ENCODE measurements at places on chromosomes 5 and 9.
A peak's percentile ranks its signal among the peaks of the same experiment; 100 is the strongest.

GRCh38 chr5:179257176-179257682 is 88.0 kb downstream of the ADAMTS2 start:
- DNase-seq: peak; percentile 83

DNA sequence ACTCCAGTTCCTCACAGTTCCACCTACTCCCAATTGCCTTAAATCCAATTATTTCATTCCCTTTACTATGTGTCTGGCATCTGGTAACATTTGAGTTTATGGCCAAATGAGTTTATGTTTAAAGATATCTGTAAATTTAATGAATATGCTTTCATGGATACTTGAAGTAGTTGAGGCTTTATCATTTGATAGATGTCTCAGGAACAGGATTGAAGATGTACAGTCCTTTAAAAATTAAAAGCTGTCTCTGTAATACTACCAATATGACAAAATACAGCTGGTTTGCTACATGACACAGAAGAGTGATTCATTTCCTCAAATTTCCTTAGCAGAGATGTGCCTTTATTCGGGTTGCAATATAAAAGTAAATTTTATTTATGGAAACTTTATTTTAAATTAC is 2326.0 kb upstream of the ACO1 start:
- no peak for DNase-seq

DNA sequence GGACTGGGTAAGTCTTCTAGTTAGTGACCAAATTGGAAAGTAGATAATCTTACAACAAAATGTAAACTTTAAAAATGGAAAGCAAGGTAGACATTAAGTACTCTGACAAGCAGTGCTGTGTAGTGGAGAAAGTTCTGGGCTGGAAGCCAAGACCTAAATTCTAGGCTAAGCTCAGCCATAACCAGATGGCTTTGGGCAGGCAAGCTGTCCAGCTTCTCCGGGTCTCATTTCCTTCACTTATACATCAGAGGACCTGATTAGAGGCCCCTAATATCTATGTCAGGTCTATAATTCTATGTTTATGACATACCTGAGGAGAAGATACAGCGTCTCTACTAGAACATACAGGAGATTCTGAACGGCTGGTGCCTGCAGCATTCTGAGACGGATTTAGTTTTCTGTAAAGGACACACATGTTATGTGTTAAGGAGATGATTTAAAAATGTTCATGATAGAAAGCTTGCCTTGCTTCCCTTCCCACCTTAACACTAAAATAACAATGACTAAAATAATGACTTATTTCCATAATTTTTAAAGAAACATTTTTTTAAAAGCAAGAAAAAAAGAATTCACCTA is 61.2 kb downstream of the ELL2 start:
- no peak for DNase-seq

DNA sequence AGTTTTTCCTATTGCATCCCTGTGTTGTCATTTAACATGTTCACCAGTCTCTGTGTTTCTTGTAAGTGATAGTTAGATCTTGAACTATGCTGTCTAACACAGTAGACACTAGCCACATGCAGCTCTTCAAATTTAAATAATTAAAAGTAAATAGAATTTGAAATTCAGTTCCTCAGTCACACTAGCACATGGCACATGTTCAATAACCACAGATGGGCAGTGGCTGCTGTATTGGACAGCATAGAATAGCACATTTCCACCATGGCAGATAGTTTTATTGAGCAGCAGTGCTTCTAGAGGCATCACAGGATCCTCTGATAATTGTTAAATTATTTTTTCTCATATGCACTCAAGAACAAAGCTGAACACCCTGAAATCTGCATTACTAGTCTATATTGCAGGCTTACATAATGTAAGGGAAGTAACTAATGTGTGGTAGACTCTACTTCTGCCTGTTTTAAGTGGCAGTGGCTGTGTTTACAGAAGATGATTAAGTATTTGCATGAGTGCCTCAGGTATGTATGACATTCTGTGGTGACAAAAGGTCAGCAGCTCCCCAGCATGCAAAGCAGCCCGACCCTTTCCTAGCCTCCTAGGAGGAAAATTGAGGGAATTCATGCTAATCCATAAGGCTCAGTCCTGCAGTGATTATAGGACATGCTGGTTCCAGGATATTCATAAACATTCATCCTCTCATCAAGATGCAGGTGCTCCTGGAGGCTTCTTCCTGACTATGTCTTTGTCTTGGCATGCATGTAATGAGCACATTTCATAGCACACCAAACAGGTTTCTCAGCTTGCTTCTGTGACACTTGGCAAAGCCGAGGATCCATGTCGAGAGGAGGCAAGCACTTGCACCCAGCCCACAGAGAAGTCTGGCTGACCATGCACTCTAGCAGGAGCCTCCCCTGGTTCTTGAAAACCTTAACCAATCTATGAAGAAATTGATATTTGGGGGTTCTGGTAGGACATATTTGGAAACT is 45.5 kb downstream of the SH3RF2 start:
- DNase-seq: no peak

DNA sequence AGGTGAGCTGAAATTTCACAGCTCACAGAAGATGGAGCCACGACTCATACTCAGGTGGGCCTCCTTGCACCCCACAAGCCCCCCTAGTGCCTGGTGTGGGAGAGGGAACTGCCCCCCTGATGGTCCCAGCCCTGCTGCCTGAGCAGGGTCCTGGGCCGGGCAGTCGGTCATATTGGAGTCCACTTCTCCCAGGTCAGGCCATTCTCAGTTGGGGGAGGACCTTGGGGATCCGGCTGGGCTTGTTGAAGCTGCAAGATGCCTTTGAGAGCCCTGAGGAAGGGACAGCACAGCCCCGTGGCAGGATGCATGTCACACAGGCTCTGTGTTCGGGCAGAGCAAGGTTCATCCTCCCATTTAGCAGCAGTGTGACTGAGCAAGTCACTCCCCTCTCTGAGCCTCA is 56.6 kb downstream of the ERGIC1 start:
- no peak for DNase-seq

DNA sequence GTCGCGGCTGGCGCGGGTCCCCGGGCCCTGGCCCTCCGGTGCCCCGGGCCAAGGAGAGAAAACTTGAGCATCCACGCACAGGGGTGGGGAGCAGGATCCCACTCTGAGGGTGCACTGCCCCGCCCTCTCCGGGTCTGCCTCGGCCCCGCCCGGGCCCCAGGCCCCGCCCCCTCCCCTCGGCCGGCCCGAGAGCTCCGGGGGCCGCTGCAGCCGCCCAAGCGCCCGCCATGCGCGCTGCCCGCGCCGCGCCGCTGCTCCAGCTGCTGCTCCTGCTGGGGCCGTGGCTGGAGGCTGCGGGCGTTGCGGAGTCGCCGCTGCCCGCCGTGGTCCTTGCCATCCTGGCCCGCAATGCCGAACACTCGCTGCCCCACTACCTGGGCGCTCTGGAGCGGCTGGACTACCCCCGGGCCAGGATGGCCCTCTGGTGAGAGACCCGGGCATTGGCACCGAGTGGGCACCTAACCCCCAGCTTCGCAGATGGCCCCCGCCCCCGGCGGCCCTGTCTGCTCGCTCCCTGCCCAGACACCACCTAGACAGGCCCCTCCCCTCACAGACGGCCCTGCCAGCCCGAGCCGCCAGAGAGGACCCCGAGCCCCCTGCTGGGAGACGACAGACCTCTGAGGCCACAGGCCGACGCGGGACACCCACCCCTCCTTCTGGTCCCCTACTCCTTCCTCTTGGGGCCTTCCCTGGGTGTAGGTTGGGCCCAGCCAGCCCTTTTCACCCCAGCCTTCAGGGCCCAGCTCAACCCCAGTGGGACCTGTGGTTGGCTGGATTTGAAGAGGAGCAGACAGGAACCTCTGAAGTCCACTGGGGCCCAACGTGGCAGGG is at the start of gene CERCAM:
TSS of gene CERCAM (plus strand) at position 207 of the 831 bp plus-strand sequence. CDS start at position 228, 21 bp downstream.
- DNase-seq: no peak

GRCh38 chr9:131227112-131227958 is 49.0 kb downstream of the FAM78A start:
- no peak for DNase-seq

DNA sequence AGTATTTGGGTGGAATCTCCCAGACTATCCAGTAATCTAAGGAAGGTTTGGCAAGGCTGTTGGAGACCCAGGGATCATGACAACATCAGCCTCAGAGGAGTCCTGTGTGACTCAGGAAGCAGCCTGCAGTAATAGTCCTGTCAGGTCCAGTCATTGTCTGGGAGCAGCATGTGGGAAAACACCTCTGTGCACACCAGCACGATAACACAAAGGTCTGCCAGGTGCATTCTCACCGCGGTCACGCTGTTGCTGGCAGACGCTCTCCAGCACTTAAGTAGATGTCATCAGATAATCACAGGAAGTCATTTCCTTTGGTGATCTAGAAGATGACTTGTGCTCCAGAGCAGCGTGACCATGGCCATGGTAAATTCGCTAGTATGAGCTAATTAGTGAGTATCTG is 99.2 kb upstream of the IQGAP2 start:
- no peak for DNase-seq

GRCh38 chr5:163401271-163401670 is 36.1 kb upstream of the CCNG1 start:
- DNase-seq: no peak

DNA sequence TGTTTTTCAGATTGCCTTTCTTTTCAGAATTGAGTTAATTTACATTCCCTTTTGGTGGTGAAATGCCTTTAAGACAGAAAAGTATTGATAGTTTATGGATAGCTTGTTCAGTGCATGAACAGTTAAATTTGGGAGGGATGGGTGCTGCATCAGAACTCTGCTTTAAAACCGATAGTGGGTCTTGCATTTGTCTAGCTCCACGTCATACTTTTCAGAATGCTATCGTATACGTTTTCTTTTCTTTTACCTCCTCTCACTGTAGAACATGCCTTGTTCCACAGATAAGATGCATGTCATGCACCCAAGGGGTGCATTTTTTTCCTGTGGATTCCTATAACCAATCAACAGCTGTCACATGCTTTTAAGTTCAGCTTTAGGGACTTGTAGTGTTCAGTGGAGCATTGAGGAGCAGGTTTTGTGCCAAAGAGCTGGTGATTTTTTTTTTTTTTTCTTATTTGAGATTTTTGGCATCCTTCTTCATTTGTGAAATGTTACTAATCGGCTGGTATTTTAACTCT is 2.3 kb downstream of the SLC44A1 start:
- DNase-seq: no peak

- no peak for DNase-seq
Measured at GRCh38 chr5:115657125-115657880, 31.5 kb upstream of the TMED7 start.

- DNase-seq: no peak
Measured at GRCh38 chr5:3129252-3129651, 377.8 kb upstream of the IRX2 start.

GRCh38 chr9:117253261-117253660 is 161.6 kb downstream of the ASTN2 start:
- no peak for DNase-seq

DNA sequence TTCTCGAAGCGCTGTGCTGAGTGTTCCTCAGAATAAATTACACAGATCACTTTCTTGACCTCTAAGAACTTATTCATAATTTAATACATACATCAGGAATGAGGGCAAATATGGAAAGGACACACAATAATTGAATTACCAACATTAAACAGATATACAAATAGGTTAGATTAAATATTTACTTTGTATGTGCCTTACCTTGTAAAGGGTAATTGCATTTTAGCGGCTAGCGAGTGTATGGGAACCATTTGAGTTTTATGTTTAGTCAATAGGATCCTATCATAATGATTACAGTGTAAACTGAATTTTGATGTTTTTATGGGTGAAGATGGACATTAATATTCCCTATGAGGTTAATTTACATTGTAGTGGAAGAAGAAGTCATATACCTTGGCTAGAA is 1187.1 kb upstream of the WWC1 start:
- no peak for DNase-seq

DNA sequence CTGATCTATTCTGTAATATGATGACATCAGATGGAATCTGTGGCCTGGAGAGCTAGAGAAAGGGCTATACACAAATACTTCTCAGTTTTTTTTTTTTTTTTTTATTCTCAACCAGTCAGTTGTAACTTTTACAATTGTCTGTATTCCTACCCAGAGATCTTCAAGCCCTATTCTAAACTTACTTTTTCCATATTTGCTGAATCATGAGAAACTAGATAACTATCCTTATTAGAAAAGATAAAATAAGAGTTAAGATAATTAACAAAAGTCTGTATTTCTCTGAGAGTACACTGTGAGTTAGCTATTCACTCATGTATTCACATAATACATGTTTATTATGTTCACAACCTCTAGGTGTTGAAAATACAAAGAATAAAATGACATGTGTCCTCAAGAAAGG is 1575.9 kb downstream of the EFNA5 start:
- DNase-seq: no peak

DNA sequence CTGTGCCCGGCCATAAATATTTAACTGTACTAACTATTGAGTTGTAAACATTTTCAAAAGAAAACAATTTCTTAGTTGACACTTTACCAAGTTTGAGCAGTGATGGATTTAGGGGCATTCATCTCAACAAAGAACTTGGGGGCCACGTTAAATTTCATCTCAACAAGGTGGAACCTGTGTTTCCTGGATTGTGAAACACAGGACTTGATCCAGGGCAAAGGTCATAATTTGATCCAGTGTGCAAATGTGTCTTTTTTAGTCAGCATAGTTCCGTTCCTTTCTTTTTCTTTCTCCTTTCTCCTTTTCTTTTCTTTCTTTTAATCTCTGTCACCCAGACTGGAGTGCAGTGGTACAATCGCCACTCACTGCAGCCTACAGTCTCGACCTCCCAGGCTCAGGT is 3.1 kb downstream of the GFRA3 start:
- no peak for DNase-seq

- DNase-seq: no peak
Measured at GRCh38 chr5:160824301-160825001, 27.6 kb downstream of the ATP10B start.

- no peak for DNase-seq
Measured at GRCh38 chr9:117616431-117616831, 87.8 kb upstream of the TLR4 start.

DNA sequence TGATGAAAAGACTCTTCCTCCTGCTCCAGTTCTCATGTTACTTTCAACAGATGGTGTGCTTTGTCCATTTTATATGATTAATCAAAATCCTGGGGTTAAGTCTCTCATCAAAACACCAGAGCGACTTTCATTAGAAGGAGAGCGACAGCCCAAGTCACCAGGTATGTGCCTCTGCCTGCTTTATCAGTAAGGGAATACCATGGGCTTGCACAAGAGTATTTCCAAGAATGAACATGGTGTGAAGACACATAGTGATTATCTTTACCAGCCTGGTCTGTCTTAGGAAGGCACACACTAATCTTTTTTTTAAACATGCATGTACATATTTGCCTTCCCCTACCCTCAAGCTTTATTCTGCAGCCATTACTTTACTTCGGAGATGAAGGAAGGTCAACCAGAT is 15.2 kb downstream of the NUP214 start:
- no peak for DNase-seq

DNA sequence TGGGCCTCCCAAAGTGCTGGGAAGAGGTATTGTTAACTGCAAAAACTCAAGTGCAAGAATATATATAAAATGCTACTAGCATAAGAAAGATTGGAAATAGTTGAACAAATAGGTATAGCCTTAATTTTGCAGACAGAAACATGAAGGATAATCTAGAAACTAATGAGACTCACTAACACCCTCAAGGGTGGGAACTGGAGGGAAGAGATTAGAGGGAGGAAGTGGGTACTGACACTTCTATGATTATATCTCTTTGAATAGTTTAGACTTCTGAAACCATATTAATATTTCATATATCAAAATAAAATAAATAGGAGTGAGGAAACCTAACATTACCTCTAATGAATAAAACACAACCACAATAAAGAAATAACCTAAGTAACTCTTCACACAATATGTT is 23.0 kb downstream of the AUH start:
- DNase-seq: no peak

All from posterior vena cava (tissue), 2 donors.